ENCODE measurements at places on chromosomes 2 and 18.

DNA sequence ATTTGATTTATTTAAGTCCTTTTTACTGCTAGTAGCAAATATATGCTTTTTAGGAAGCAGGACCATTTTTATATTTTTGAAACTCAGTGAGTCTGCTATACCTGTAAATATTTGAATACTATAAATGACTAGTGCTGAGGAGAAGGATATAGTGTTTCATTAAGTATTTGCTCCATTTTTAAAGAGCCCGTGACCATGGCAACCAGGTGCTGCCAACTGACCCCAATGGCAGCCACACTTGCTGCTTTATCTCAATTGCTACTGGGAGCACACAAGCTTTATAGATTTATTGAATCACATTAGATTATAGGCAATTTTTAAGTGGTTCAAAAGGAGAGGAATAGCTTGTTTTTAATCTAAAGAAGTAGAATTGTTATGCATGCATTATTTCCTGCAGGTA is 142.0 kb downstream of the SCG2 start:
- no peak for DNase-seq

DNA sequence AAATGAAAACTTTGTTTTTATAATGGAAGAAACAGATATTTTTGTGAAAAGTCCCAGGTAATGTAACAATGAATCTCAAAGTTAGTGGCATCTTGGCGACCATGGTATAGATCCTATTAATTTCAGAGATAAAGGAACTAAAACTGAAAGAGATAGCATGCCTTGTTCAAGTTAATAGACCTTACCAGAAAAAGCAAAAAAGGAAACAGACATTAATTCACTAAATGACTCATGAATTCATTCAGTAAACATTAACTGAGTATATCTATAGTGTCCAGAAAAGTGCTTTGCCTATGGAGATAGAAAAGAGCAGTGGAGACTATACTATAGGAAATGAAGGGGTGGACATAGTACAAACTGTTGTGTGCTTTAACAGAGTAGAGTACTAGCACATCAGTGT is 763.3 kb downstream of the TRIB2 start:
- no peak for DNase-seq

GRCh38 chr2:6958616-6959235 is 41.5 kb downstream of the RNF144A start:
- no peak for DNase-seq

DNA sequence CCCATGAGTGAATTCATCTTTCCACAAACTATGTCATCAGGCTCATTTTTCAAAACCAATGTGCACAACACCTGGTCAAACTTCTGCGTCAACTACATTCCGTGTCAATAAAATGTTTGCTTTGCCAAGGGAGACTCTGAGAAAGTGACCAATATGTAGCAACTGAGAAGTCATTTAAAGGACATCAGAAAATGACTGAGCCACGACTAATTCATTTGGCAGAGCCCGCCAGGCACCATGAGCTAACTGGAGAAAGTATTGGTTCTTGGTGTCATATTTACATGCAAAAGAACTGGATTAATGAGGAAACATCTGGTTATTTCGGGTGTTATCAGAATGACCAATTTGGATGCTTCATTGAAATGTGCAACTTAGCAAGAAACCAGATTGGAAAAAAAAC is 7.2 kb downstream of the RND3 start:
- no peak for DNase-seq

- no peak for DNase-seq
These were observed 8.8 kb upstream of the SH3RF3 start for GRCh38 chr2:109120166-109120565.

GRCh38 chr2:168753765-168754329 is 48.6 kb upstream of the NOSTRIN start:
- DNase-seq, result no peak

DNA sequence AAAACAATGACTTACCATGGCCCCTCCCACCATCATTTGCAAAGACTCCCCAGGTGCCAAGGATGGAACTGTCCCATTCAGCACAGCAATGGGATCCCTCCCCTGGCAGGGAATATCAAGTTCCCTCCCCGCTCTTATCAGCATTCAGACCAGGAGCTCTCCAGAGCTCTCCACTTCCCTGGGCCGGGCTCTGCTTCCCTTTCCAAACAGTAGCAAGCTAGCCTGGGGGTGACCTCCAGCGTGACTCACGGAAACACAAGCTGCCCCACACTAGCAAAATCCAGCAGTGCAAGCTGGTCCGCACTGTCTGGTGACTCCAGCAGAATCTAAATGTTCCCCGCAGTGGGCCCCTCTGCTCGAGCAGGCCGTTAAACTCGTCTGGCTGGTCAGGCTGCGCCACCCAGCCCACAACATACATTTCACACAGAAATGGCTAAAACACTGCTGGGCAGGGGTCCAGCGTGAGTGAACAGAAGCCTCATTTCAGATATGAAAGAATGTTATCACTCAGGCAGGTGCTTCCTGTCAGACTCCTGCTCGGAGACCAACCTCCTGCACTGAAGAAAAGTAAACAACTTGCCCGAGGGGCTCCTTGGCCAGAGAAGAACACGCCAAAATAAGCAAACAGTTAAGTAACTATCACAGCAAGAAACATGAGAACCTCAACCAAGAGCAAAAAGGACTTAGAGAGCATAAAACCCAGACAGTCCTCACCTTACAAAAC is 33.9 kb downstream of the STAT1 start:
- DNase-seq, result no peak

DNA sequence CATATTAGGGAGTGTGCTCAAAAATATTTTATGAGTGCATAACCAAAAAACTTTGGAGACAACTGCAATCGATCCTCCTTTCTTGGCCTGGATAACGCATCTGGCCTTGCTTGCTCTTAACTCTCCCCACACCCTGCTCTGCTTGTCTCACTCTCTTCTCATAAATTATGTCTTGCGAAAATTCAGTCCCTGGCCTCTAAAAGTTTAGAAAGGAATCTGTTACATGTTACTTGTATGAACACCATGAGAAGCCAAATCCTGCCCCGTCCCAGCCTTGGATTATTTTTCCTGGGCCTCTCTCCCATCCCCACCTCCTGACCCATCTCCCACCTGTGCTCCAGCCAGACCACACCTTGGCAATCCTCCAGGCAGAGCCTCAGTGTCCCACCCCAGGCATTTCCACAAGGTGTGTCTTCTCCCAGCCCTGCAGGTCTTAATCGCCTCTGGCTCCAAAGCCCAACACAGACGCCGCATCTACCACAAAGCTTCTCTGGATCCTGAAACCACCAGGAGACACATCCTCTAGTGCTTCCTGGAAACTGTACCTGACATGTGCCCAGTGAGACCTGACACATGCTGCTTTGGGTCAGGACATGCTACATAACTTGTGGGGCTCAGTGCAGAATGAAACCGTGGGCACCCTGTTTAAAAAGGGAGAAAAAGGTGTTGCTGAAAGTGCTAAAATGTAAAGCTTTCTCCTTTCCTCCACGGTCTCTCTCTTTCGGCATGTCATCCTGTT is 99.6 kb upstream of the ST3GAL5 start:
- DNase-seq, result no peak

DNA sequence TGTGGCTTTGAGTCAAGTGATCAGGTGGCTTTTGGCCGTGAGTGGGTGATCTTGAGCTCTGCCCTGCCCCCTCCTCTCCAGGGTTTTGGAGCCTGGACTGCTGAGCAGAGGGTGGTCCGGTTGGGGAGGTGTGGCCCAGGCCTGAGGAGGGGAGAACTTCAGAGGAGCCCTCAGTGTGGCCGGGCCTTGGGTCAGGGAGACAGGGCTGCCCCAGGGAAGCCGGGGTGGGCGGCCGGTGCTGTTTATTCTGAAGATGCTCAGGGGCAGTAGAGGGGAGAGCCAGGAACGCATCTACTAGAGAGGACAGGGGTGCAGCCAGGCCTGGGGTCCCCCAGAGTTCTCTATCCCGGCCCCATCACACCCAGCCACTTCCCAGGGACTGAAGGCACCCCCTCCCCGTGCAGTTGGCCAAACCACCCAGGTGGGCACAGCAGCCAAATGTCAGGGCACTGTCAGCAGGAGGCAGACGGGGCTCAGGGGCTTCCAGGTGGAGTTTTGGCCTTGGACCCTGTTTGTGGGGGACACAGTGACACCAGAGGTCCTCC is 963 bp downstream of the ERFE start:
- DNase-seq, result no peak

GRCh38 chr2:112275887-112276773 is 733 bp downstream of the ZC3H6 start:
- DNase-seq, result peak; percentile 29

- DNase-seq, result no peak
These were observed 12.3 kb upstream of the TFCP2L1 start for GRCh38 chr2:121297217-121297830.

DNA sequence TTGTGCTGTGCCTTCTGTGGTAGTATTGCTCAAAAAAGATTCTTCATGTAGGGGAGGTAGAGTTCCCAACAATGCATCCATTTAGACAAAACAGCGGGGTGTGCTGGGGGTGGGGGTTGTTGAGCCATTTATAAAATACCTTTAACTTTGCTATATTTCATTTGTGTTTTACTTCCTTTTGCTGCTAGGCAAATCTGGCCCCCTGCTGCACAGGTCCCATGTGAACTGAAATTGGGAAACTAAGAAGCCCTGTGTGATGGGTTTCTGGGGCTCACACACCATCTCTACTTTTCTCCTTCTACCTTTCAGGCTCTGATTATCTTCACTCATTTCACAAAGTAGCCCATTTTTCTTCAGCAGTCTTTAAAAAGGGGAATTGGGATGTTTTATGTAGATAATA is 52.7 kb upstream of the ITGA4 start:
- DNase-seq, result no peak

- no peak for DNase-seq
These were observed 85.8 kb downstream of the PLA2R1 start for GRCh38 chr2:159976527-159977160.

DNA sequence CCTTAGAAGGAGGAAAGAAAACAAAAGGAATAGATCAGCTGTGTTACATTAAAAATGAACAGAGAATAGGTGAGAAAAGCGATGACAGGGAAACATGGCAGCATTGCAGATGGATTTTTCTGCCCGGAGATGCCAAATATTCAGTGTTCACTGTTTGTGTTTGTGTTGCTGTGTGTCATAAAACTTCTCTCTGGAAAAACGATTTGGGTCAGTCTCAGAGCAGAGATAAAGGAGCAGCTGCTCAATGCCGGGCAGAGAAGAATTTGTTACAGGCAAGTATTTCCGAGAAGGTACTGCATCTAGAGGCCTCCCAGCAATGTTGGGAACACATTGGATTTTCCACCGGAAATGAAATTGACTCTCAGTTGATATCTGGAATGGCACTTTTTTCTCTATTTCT is 156.4 kb upstream of the KLHL14 start:
- DNase-seq, result no peak

DNA sequence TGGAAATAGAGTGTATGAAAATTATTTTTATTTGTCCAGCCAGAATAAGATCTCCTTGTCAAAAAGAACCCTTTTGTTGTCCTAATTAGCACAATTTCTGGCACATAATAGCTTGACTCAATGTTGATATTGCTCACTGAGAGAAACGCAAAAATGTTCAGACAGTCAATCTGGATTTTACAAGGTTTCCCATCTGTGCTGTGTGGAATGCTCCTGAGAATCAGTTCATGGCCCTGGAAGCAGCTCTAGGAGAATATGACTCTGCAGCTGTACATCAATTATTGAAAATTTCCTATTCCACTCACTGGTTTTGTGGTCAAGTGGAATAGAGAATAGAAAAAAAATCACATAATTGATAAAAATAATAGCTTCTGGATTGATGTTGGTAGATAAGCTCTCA is 1582.9 kb upstream of the NXPH2 start:
- no peak for DNase-seq

GRCh38 chr2:84912984-84913383 is 7.5 kb downstream of the TMSB10 start:
- DNase-seq, result no peak

DNA sequence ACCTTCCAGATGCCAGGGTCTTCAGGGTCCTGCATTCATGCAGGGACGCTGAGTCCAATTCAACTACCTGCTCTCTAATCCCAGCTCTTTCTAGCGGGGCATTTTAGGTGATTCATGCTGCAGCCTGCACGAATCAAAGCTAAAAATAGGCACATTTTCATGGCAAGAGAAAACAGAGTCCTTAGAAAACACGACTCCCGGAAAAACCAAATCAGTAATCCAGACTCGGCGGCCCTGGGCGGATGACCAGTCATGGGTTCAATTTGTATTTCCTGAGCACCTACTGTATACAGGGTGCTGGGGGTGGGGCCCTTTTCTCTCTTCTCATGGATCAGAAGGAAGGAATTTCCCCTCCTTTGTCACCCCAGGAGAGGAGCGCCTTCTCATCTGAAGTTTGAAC is 64.4 kb downstream of the LONRF2 start:
- no peak for DNase-seq
